Stimulated activated CD8-positive, alpha-beta memory T cell treated with anti-CD3 and anti-CD28 coated beads, Interleukin-15, amount 100 ng/mL, for 48 hours (primary cell): ENCODE measurements at places on chromosomes 12 and 14.

DNA sequence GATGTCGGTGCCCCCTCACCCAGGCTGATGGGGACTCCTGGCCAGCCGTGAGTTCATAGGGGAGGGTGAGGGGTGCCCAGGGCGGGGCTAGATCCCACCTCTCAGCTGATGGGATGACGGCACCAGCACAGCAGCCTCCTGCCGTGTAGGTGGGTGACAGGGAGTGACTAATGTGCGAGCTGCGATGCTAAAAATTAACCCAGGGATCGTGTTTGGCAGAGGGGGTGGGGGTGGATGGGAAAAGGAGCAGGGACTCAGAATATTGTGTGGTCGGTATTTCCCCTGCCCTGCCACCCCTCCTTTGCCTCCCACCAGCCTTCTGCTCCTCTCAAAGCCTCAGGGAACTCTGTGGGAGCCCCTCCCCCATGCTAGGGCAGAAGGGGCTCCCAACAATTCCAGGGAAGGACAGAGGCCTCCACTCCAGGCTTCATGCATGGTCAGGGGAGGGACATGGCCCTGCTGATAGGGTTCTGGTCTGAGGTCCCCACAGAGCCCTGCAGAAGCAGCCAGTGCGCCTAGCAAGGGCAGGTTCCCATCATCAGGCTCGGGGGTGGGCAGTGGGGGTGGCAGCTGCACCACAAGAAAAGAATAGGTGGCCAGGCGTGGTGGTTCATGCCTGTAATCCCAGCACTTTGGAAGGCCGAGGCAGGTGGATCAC is 12.5 kb downstream of the TAMALIN start:
- DNase-seq: no peak

DNA sequence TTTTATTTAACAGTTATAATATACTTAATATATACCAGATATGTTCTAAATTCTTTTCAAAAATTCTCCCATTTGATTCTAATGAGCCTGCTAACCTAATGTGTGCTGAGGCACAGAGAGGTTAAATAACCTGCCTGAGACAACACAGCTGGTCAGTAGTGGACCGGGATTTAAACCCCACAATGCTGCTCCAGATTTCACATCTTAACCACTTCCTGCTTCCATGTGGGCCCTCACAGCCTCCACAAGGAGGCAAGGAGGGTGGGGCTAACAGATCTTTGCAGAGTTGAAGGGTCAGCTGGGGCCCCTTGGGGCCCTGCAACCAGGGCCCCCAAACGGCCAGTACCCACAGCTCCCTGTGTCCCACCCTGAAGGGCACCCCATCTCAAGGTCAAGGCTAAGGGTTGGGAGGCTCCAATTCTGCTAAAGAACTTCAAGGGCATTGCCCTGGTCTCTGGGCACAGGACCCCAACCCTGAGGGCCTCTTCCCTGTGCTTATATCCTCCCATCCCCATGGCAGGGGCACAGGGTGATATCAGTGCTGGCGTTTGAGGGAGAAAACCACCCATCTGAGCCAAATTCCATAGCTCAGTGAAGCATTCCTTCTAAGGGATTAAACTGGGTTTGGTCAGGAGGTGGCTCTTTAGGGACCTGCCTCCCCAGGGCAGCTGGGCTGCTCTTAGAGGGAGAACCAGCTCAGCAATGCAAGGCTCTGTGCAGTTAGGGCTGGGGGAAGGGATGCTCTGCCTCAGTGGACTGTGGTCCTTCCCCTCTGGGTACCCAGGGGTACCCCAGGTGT is 2.2 kb downstream of the KRT80 start:
- no peak for DNase-seq

GRCh38 chr14:100015251-100015655 is 50.0 kb upstream of the EVL start:
- DNase-seq: no peak

GRCh38 chr12:2329661-2330210 is 276.9 kb downstream of the CACNA1C start:
- no peak for DNase-seq

- peak; percentile 56 for DNase-seq
Measured at GRCh38 chr12:47867495-47867941, 37.3 kb downstream of the VDR start.
